ENCODE measurements at places on chromosomes 4 and X. TPM values are rescaled to one million over a fixed set of nuclear protein-coding genes. Genes with fewer than 3 reads are reported as not detected.

- DNase-seq: no peak
These were observed 35.3 kb upstream of the PTPN13 start for GRCh38 chr4:86558797-86559196.

DNA sequence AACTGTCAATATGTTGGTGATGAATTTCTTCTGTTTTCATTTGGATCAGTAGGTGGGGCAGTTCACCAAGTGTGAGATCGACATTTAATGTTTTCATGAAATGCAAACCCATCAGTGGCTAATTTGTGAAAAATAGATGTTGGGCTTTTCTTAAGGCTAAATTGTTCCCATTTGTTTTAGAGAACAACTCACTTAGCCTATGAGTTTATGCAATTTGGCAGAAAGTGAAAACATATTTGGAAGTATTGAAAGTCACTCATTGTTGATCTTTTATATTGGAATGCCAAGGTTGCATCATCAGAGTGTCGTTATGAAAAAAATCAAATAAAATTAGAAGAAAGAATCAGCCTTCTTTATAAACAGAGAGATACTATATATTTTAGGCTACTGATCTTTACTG is 132.4 kb downstream of the RPA4 start:
- no peak for DNase-seq

- peak; percentile 62 for DNase-seq
These were observed 148.8 kb upstream of the MID1 start for GRCh38 chrX:10769195-10769594.

DNA sequence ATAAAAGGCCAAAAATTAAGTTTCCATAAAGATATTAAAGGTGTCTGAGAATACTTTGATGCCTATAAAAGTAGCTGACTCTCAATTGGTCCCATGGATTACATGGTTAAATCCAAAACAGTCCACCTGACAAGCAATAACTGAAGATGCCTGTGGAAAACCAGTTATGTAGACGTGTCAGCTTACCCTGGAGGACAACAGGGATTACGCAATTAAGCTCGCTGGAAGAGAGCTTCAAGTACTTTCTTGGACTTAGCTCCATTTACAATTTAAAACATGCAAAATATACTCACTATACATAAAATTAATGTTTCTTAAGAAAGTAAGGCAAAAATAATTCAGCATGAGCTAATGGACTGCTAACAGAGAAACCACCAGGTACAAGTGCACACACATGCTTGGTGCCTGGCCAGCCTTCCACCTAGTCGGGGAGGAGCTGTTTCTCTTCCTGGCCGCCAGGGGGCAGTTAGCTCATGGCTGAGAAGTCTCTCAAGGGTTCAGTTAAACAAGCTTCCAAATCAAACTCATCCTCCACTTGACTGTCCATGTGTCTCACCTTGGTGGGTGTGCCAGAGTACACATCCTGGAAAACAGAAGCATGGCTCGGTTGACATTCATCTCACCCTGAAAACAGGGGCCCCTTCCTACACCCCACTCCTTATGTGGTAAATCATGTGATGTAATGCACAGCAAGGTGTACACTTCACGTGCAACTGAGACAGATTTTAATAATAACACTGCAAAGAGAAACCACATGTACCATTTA is 9.2 kb upstream of the FAM53A start:
- peak; percentile 63 for DNase-seq

FAM53A gene
- total RNA-seq: 0.78 TPM

DNA sequence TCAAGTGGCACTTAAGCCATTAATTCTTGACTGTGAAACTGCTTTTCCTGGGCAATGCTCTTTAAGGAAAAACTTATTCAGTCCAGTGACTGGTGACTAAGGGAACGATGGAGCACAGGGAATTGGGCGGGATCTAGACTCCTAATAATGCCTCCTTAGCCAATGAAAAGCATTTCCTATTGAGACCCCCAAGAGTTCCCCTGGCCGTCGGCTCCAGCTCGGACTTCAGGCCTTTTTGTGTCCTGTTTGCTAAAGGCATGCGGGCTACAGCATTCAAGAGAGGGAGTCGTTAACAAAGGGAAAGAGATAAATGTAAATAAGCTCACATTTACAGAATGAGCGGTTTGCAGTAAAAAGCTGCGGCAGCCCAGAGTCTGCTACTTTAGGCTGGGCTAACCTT is at the start of gene LPAR4:
Gene LPAR4, plus strand, starts transcription at position 232 of the 400 bp plus-strand sequence. CDS start 7,150 bp downstream, outside the sequence.
- peak; percentile 51 for DNase-seq

FAM9C gene
- not detected for total RNA-seq

MSL3 gene
- total RNA-seq: 31.3 TPM

DNA sequence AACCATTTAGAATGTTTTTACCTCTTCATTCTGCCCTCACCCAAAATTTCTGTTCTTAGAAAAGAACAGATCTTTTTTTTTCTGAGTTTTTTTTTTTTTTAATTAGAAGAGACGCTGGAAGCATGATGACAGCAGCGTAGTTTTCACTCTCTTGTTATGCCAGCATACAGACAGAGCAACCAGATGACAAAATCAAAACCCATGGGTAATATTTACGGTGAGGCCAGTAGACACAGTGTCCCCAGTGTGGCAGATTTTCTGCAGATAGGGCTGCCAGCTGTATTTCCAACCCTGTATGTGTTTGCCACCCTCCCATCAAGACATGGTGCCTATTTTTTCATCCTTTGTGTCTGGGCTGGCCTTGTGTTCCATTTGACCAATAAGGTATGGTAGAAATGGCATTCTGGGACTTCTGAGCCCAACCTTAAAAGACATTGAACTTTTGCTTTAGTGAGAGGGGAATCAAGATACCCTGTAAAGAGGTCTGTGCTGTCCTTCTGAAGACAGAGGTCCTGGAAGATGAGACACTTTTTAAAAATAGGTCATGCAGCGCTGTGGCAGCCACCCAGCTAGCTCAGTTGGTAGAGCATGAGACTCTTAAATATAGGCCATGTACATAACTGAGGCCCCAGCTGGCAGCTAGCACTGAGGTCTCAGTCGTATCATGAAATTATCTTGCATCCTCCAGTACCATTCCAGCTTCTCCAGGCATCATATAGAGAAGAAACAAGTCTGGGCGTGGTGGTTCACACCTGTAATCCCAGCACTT is 6.7 kb upstream of the ZNF41 start:
- DNase-seq: no peak

DNA sequence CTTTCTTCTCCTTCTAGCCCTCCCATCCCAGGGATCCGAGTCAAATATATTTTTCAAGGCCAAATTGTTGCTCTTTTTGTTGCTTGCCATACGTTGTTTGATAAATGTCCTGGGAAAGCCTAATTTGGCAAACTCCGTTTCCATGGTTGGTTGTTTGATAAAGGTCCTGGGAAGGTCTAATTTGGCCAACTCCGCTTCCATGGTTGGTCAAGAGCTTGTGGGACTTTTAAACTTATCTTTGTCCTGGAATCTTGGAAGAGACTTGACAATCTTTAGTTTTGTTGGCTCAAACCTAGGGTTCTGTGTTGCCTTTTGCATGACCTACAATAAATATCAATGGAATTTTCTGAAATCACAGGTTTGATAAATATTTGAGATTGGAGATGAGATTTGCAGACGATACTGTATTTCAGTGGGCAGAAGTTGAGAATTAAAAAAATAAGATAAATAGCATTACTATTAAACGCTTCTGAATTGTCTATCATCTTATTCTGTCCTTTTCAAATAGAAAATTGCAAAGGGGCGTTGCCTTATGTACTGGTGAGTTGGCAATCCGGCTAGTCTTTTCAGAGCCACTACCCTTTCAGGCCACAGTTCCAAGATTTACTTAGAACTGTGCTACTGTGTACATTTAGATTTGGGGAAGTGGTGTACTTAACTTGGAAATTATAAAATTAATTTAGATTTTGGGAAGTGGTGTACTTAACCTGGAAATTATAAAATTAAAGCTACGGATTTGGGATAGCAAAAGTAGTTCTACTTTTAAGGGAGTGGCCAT is 804 bp downstream of the OSTC start:
- peak; percentile 46 for DNase-seq

DNA sequence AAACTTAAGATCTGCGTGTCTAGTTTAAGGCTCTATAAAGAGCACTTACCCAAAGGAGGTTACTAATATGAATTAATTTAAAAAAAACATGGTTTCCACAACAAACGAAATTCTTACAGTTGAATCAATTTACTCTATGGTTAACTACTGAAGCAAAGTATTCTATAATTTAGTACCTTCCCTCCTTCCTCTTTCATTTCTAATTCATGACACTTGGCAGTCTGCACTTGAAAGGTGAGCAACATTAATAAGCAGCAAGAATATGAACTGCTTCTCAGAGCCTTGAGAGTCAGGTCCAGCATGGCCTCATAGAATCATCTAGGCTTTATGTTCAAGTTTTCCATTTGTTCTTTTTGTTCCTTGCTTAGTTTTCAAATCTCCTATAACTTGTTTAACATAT is 42.7 kb downstream of the TAPT1 start:
- no peak for DNase-seq

DNA sequence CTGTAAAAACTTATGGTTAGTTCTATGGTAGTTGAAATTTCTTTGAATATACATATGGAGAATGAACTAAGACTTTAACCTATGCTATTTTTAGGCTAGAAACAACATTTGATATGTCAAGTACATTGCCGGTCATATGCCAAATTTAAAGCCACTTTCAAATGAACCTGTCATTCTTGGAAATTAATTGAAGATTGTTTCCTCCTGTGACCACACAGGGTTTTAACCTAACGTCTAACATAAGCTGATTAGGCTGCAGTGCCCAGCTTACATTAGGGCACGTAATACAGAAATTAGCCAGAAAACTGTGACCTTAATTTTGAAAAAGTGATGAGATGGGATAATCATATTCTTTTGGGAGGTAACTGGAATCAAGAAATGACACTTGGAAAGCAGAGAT is 645.9 kb downstream of the FSTL5 start:
- no peak for DNase-seq

GRCh38 chr4:88731381-88731780 is 33.8 kb upstream of the NAP1L5 start:
- no peak for DNase-seq

DNA sequence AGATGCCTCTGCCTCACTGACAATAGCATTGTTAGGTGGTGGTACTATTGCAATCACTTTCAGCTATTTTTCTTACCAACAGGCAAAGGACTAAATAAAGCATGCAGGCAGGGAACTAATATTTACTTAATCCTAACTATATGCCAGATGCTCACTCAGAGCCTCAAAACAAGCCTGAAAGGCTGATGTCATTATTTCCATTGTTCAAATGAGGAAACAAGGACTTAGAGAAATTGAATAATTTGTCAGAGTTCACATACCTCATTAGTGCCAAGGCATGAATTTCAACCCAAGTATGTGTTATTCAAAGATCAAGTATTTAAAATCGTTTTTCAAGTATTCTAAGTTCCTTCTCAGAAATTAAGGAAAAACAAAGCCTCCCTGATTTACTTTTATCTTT is 374.9 kb upstream of the TECRL start:
- DNase-seq: no peak

TRO gene
- 9.9 TPM for total RNA-seq

PDE6B gene
- total RNA-seq: not detected

All from RPMI7951 (cell line).